ENCODE measurements at places on chromosomes 6 and 20.

DNA sequence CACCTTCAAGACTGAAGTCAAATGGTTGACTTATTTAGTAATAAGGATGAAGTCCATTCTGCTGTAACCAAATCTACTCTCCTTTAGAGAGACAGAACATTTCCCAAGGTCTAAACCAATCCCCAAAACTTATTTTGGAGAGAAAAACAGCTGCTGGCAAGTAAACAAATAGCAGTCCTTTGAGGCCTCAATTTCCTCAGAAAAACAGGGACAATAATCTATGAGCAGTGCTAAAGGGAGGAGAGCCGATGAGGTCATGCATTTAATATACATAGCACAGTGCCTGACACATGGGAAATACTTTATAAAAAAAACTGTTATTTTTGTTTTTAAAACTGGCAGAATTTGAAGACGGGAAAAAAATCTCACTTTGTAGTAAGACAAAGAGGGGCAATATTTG lies 526.0 kb downstream of the EPM2A start:
- DNase-seq: no peak

DNA sequence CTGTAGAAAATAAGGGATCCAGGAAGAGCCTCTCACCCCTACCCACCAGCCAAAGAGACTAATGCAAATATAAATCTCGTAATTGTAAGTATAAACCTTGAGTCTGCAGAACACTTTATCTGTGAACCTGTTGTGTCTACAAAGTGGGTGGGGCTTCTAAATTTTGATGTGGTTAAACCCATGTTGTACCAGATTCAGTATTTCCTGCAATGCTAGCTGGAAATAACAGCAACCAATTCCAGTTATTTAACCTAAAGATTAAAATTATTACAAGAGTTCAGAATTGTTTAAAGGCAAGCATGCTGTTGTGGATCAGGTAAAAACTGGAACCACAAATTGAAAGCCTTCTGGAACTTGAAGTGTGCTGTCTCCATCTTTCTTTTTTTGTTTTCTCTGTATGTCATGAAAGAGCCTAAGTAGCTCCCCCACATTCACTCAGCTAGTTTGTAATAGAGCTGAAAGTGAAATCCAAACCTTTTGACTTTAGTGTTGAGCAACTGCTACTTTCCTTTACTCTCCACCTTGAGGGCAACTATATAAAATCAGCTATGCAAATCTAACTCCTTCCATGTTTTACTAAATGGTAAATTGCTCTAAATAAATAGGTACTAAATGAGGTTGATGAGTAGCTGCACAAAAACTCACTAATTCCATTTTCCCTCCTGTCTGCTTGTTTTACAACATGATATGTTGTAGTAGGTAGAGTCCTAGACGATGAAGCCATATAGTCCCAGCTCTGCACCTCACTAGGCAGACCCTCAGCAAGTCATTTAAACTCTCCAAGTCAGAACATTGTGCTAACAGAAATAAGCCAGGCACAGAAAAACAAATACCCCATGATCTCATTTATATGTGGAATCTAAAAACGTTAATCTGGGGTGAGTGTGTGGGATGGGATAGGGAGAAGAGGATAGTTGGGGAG lies 17.9 kb upstream of the THEMIS start:
- DNase-seq: no peak

DNA sequence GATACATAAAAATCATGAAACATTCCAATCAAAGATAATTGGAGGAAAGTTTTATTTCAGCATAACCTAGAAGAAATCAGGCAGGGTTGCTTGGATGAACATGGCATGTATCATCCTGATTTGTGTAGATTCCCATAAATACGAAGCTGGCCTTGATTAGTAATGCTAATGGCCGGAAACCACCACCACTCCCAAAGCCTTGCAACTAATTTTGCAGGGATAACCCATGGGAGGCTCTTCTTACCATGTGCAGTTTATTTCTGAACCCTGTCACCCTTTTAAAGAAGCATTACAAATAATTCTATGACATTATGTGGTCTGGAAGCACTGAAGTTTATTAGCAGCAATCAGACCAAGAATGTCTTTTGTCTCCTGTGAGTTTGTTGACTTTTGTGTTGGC lies 80.8 kb downstream of the AIG1 start:
- DNase-seq: no peak

GRCh38 chr6:138572167-138572875 lies 73.0 kb upstream of the NHSL1 start:
- DNase-seq: no peak

GRCh38 chr6:138844192-138844591 lies 48.3 kb downstream of the ECT2L start:
- DNase-seq: no peak

DNA sequence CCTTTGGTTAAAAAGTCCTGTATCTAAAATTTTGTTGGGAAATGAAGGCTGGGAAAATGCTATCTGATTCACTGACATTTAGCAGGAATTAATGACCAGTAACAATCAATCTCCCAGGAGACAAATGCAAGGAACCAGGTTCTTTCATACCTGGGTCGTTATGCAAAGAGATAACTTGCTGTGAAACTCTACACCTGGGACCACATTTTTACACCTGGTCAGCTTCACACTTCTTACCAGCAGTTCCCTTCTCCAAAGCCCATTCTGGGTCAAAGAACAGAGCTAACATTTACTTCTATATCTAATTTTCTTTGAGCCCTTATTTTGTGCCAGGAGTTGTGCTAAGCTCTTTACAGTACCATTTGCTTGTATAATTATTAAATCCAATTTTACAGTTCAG lies 27.4 kb upstream of the STXBP5 start:
- no peak for DNase-seq

- no peak for DNase-seq
These were observed 26.3 kb upstream of the NAA20 start for GRCh38 chr20:19990850-19991249.

DNA sequence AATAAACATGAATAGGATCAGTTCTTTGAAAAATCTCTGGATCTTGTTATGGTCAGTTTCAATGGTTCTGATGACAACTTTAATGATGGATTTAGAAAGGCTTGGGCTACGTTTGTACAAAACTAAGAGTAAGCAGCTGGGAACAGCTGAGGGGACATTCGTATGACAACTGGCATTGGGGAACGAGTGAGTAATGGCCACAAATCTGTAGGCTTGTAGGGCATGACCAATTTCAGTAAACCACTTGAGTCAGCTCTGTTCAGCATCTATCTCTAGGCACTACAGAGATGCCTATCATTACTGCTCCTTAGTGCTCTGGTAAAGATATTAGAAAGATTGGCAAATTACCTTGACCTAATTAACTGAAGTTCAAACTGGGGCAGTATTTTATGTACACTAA lies 1375.6 kb downstream of the EPHA7 start:
- DNase-seq: no peak

DNA sequence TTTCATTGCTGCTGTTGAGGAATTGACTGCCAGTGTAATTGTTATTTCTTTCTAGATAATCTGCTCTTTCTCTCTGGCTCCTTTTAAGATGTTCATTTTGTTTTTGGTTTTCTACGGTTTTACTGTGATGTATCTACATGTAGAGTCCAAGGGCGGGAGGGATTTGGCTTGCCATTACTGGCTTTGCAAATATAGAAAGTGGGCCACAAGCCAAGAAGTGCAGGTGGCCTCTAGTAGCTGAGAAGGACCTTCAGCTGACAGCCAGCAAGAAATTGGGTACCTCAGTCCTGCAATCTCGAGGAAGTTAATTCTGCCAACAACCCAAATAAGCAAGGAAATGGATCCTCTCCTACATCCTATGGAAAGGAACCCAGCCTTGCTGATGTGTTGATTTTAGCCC lies 42.8 kb upstream of the GLP1R start:
- no peak for DNase-seq

DNA sequence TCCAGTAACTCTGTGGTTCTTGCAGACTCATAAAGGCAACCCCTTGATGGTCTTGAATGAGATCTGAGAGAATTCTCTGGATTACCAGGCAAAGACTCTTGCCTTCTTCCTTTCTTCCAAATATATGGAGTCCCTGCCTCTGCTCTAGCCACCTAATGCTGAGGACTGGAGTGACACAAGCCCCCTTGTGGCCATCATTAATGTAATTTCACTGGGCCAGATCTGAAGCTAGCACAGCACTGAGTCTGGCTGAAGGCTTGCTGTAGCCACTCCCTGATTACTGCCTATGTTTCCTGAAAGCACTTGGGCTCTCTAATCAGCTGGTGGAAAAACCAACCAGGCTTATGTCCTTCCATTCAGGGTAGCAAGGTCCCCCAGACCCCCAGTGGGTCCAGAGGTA lies 559.3 kb upstream of the IRAK1BP1 start:
- DNase-seq: no peak

GRCh38 chr20:38302786-38303185 lies 1.2 kb upstream of the BPI start:
- DNase-seq: no peak

DNA sequence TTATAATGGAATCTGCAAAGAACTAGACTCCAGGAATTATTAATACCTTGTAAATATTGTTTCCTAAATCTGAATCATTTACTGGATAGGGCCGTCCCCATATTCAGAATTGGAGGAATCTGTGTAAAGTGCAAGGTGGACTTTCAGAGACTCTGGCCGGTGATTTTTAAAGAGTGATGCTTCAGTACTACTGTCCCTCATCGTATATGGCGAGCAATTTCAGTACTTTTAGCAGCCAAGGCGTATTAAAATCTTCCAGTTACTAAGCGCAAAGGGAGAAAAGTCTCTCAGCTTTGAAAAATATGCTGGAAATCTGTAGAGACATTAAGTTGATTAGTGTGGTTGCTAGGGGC lies 483 bp downstream of the SMIM26 start:
- no peak for DNase-seq

DNA sequence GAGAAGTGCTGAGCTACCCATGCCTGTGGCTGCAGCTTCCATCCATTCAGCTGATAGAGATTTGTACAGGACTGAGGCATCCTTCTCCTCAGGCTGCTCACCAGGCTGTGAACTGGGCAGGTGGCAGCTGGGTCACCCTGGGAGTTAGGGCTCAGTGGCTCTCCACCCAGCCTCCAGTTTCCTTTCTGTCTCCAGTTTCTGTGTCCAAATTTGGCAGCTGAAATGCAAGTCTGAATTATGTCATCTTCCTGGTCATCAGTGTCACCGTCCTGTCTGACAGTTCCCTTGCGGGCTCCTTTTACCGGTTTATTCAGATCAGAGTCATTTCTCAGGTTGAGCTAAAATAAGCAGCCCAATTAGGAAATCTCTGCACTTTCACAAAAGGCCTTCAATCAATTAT lies 93.3 kb downstream of the EDN1 start:
- no peak for DNase-seq

DNA sequence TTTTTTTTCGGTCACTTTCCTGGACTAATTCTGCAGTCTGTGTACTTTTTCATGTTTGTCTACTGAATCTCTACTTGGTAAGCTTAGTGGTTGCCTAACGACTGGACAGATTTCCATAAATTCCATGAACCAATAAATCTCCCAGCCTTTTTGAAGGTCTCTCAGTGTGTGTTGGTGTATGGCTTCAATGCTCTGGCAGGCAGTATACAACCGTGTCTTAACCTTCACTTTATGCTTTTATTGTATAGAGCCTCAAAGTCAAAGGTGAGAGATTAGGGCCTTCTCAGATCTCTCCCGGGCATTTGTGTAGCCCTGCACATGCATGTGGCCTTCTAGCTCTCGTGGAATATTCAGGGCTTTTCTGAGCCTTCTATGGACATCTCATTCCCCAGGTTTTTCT lies 14.3 kb upstream of the CMTR1 start:
- no peak for DNase-seq

DNA sequence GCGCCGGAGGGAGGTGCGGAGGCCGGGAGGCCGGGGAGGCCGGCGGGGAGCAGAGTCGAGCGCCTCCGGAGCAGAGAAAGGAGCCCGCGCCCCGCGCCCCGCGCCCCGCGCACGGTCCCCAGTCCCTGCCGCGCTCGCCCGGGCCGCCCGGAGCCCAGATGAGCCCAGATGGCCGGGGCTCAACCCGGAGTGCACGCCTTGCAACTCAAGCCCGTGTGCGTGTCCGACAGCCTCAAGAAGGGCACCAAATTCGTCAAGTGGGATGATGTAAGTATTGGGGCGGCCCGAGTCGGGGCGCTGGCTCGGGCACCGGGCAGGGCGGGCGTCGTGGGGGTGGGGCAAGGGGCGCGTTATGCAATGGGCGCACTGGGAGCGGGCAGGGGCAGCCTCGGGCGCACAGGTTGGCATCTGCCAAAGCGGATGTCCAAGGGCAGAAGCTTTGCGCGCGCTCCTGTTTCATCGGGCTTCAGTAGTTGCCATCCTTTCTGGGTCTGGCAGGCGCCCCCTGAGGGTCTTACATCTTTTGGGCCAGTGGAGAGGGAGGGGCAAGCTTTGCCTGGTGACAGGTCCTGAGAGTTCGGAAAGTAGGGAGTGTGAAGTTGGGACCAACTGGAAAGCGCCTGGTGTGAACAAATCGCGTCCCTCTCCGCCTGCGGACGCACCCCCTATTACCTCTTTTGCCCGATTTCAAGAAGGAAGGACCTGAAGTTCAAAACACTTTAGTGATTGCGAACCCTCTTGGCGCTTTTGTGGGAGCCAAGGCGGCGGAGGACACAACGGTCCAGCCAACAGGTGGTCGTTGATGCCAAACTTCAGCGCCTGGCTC lies 631 bp downstream of the PLCB1 start:
- DNase-seq: no peak

- DNase-seq: no peak
These were observed 123.0 kb downstream of the JARID2 start for GRCh38 chr6:15368873-15369272.

DNA sequence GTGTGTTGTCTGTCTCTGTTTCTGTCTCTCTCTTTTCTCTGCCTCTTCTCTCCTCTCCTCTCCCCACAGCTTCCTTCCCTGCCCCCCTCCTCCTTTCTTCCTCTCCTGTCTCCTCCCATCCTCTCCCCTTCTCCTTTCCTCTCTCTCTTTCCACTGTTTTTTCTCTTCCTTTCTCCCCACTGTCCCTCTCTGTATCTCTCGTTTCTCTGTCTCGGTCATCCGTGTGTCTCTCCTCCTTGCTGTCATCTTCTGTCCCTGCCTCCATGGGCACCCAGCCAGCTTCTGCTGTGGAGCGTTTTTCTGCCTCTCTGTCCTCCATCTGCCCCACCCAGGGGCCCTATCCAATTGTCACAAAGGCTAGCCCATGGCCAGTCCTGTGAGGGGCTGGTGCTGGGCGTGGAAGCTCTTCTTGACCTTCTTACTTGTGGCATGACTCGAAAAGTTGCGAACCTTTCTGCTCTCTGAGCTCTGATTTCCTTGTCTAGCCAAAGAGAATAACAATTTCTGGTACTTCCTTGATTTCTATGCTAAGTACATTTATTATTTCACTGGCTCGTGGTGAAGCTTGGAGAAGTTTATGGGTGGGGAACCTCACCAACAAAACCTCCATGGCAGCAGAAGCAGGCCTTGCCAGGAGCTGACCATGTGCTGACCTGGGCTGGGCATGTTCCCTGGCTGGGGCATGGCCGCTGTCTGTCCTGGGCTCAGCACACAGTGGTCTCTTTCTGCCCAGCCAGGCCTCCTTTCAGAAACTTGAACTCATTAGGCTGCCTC lies 69.3 kb downstream of the CEBPB start:
- DNase-seq: no peak

DNA sequence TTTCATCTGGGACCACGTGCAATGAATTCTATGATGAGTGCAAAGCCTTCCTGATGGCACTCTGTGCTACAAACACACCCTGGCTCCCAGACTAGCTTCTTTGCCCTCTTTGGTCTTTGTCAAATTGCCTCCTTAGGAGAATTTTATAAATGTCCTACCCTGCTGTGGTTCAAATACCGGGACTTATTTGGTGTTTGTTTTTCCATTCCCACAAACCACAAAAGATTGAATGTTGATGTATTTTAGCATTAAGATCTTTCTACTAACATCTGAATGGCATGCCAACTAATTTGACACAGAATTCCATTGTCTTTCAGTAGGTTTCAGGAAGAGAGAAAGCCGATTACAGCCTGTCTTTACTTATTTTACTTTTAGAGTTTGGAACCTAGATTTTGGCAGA lies 424.2 kb upstream of the SLC35B3 start:
- DNase-seq: no peak

GRCh38 chr6:24108056-24108455 lies 18.0 kb upstream of the NRSN1 start:
- no peak for DNase-seq

Measured in activated T-cell treated with anti-CD3 and anti-CD28 coated beads for 48 hours (primary cell).